ENCODE measurements at places on chromosomes 6 and 20.

DNA sequence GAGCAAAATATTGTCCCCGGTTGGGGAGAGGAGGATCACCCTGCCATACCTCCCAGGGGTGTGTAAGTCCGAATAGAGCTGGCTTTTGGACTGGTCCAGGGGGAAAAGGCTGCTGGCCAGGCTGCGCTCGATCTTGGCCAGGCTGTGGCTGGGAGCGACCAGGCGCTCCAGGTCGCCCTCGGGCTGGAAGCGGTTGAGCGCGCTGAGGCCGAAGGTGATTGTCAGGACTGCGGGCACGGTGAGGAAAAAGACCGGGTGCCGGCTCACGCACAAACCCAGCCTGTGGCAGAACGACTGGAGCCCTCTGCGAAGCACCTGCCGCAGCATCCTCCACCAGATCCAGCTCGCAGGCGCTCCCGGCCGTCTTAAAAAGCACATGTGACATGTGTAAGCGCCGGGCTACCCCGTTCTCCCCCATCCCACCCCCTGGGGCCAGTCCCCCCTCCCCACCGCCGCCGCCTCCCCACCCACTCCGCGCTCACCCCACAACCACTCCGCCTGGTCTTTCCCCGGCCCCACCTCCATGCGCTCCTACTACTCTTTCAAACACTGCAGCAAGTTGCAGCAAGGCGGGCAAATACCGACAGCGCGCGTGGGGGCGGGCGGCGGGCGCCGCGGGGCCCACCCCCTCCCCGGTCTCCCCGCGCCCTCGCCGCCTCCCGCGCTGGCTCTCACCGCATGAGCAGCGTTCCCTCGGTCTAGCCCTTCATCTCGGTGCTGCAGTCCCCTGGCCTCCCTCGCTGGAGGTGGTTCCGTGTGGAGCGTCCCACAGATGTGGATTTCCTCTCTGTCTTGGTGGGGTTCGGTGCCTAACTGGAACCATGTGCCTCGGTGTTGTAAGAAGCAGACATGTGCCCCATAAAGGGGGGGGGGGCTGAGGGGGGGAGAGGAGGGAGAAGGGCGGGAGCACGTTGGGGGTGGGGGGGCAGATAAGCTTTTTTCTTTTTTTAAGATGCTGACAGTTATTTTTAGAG is 42.4 kb downstream of the PTCHD4 start:
- no peak for DNase-seq

GRCh38 chr6:25064006-25064405 is 128.2 kb upstream of the RIPOR2 start:
- DNase-seq: no peak

- DNase-seq: no peak
Measured at GRCh38 chr6:134183844-134184243, 131.4 kb upstream of the SLC2A12 start.

GRCh38 chr6:137878486-137879285 is 11.6 kb downstream of the TNFAIP3 start:
- DNase-seq: no peak

DNA sequence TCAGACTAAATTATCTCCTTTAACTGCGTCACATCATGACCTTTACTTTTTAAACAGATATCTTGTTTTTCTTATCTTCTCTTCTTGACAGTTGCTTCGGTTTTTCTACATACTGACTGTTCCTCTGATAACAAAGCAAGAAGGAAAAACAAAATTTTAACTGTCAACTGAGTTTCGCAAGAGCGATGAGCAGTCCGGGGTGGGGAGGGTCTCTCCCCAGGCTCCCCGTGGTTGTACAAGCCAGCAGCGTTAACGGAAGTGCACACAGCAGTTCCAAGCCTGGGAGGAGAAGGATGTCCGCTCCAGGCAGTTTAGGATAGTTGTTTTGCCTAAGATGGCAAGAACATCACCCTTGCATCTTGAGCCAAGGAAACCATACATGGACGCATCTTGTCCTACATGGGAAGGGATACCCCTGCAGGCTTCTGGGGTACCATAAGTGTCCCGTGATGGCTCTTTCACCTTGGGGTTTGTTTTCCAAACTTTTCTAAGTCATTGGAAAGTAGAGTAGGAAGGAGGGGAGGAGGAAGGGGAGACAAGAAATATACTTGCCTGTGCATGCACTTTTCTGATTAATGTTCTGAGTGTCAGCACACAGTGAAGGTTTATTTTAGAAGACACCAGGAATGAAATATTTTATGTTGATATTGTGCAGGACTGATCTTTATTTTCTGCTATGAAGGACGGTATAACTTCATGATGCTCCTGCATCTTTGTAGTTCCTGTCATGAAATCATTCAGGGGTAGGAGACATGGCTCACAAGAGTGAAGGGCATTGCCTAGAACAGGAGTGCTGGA is 20.8 kb downstream of the SLC24A3 start:
- DNase-seq: no peak

DNA sequence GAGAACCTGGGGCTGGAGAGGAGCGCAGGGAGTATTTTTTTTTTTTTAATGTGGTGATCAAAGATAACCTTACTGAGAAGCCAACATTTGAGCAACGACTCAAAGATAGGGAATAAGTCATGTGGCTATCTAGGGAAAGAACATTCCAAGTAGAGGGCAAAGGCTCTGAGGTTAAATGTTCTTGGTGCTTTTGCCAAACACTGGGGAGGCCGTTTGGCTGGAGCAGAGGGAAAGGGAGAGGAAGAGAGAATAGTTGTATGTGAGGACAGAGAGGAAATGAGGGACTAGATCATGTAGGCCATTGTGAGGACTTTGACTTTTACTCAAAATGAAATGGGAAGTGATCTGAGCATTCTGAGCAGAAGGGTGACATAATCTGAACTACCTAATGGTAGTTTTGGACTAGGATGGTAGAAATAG is 27.8 kb downstream of the ACSS2 start:
- no peak for DNase-seq

DNA sequence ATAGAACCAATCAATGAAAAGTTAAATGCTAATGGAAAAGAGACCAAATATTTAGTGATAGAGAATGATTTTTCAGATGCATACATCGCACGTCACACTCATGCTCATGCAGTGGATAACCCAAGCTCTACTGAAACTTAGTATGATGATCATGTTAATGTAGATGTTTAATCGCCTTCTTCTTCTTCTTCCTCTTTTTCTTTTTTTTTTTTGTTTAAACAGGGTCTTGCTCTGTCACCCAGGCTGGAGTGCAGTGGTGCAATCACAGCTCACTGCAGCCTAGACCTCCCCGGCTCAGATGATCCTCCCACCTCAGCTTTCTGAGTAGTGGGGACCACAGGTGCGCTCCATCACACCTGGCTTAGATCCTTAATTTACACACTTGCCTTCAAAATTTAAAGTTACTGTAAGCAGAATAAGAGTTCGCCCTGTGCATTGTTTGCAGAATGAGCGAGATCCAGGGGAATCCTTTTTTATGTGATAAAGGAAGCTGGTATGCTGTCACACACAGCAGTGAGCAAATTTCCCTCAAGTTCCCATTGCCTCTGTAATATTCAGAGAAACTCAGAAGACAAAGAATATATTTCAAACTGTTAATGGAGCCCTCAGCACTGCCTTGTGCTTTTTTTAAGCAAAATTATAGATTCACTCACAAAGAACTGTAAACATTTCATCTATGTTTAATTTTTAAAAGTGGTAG is 194.2 kb upstream of the SGK1 start:
- no peak for DNase-seq

Measured in stimulated activated CD4-positive, alpha-beta T cell treated with anti-CD3 and anti-CD28 coated beads, Interleukin-2, amount 100 ng/mL, for 24 hours (primary cell).